ENCODE measurements at places on chromosomes 5 and 9.
A peak's percentile ranks its signal among the peaks of the same experiment; 100 is the strongest.

DNA sequence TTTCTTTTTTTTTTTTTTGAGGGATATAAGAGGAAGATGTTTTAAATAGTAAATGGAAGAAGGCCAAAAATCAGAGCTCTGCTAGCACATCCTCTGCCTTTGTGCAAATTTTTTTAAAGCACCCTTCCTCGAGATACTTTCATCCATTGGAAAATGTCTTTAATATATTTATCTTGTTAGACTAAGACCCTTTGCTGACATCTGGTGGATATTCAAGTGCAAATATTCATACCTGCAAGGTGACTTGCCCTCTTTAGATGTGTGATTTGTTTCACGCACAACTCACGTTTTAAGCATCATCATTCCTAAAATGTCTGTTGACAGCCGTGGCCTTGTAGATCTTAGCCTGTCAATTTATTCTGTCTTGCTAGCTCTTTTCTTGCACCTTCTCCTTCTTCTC lies 258.5 kb downstream of the AGTPBP1 start:
- DNase-seq, result no peak

GRCh38 chr9:23850690-23851629 lies 24.9 kb upstream of the ELAVL2 start:
- DNase-seq, result no peak

DNA sequence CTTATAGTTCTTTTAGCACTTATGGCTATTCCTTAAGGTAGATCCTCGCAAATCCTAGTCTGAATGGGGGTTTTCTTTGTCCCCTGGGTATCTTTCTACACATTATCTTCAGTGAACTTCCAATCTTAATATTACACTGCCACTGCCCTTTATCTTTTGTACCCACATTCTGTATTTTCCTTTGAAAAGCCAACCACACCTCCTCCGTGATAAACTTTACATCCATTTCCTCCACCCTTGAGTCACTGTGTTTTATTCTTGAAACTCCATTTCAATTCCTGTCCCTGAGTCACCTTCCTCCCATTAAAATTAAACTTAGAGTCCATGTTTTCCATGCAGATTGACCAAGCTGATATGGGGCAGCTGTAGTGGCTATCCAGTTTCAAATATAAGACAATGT lies 43.2 kb upstream of the RICTOR start:
- no peak for DNase-seq

- DNase-seq, result no peak
Observed at GRCh38 chr9:111036946-111037345, 1.3 kb downstream of the LPAR1 start.

DNA sequence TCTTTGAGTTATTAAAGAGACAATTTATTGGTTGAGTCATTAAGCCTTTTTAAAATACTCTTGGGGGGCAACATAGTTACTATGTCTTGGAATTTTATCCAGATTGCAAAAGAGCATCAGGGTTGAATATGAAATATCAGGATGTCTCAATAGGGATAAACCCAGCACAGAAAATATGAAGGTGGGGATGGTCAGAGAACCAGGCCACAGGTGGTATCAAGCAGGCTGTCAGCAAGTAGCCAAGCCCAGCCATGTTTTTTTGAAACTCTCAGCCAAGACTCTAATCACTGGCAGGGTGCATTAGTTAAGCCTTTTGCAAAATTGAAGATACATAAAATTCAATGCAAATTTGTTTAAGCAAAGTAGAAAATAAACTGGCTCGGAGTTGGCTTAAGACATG lies 468.9 kb downstream of the DTWD2 start:
- DNase-seq, result no peak

GRCh38 chr9:36855448-36856315 lies 178.4 kb downstream of the PAX5 start:
- DNase-seq, result no peak

- no peak for DNase-seq
Observed at GRCh38 chr9:90074316-90074962, 469.6 kb downstream of the GADD45G start.

- DNase-seq, result no peak
Observed at GRCh38 chr5:666816-667498, 26.2 kb downstream of the TPPP start.

DNA sequence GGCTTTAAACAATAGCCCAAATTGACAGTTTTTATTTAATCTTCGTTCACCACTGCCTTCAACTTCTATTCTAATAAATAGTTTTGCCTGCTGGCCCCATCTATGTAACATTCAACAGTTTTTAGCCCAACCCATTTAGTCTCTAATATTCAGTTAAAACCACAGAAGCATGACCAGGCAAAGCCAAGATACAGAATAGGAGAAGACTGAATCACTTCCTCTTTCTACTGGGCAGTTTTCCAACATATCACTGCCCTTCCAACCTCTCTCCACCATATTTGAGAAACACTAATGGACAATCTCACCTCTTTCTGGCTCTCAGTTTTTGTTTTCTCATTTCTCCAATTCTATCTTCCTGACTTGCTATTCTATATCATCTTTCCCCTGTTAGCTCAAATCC lies 352.9 kb downstream of the DNAH5 start:
- no peak for DNase-seq

DNA sequence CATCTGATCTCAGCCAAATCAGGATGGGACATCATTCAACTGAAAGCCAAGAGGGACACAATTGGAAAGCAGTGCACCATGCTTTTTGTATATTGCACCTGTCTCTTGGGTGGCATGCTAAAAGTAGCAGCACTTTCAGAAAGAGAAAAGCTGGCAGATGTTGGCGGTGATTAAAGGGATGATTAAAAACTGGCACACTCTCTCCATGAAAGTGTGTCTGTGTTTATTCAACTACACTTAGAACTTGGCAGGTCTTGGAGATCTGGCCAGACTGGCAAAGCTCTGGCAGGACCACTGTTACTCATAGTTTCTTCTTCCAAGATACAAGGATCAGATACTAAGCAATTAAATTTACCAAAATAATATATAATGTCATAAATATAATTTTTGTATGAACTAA lies 112.9 kb upstream of the ELAVL2 start:
- DNase-seq, result no peak

GRCh38 chr9:33498387-33498786 lies 24.7 kb upstream of the NOL6 start:
- DNase-seq, result no peak

GRCh38 chr5:174397206-174397605 lies 327.2 kb upstream of the MSX2 start:
- no peak for DNase-seq

GRCh38 chr5:107248066-107248695 lies 422.6 kb downstream of the EFNA5 start:
- peak; percentile 7 for DNase-seq

DNA sequence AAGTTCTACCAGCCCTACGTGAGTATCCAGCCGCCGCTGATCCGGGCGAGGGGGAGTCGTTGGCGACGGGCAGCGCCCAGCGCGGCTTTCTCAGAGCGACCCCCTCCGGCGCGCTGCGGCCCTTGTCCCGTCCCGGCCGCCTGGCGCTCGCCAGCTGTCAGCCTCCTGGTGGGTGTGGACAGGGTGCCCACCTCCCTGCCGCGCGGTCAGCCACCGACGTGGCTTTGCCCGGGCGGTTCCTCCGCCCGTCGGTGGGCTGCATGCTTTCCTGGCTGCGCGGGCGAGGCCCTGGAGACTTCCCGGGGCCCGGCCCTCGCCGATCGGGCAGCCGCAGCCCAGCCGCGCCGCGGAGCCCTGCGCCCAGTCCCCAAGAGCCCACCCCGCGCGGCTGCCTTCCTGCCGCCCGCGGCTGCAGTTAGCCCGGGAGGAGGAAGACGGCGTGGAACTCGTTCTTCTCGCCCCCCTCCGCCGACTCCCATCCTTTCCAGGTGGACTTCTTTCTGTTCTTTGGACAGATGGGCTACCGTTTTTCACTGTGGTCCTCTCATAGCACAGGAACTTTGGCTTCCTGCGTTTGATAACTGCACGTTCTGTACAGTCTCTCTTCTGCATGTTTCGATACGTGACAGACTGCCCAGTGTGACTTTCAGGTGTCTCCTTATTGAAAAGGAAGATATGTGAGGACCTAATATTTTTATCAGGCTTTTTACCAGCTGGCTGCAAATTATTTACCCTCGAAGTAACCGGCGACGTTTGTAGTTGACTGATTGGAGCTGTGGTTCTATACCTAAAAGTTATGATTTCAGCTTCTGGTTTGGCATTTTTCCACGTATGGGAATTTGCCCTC lies 577 bp downstream of the AP3S1 start:
- DNase-seq, result no peak

DNA sequence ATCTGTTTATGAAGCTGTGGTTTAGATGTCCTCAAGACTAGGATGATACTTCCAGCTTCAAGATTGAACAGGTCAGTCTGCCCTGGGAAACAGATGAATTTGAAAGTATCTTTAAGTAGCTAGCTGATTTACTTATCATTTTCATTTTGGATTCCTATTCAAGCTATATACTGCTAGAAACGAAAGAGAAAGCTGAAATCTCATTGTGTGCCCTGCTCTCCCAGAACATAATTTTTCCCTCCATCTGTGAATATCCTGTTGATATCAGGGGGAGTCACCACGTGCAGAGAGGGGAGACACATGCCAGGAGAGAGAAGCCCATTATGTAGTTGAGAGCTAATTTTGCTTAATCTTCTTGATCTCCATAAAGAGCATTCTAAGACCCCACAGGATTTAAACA lies 439.1 kb downstream of the NR2F1-AS1 start:
- no peak for DNase-seq

- DNase-seq, result no peak
Observed at GRCh38 chr9:14221558-14221957, 92.4 kb downstream of the NFIB start.

DNA sequence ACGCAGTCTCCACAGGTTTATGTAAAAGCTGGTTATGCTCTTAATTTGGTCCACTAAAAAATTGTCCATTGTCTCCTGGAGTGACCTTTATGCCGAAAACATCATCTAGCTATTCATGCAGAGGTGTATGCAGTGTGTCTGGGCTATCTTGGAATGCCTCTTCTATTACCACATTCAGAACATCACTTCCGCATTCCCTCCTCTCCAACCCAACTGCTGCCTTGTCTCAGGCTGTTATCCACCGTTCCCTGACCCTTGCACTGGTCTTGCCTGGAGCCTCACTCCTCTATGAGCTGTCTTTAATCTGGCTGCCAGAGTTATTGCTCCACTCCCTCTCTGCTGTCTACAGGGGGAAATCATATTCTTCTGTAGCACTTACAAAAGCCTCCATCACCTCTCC lies 214.1 kb upstream of the ANKRD55 start:
- no peak for DNase-seq

DNA sequence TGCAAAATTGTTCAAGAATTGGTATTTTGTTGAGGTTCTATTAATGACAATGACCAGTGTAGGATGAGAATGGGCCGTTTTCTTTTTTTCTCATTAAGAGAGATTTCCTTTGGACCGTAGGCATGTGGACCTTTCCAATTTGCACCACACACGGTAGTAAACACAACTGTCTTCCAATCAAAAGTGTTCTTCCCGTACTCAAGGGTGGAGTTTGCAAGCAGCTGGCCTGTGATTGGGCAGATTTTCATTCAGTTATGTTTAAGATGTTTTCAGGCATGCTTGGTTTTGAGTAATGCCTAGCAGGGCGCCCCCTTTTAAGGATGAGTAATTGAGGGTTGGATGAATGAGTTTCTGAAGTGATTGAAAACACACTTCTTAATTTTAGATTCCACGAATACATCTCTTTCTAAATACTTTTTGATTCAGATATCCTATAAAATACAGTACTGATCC lies 2.5 kb downstream of the KDM3B start:
- no peak for DNase-seq

- no peak for DNase-seq
Observed at GRCh38 chr9:105132606-105133005, 111.8 kb upstream of the SLC44A1 start.

GRCh38 chr5:174305241-174305681 lies 259.8 kb downstream of the NSG2 start:
- no peak for DNase-seq

DNA sequence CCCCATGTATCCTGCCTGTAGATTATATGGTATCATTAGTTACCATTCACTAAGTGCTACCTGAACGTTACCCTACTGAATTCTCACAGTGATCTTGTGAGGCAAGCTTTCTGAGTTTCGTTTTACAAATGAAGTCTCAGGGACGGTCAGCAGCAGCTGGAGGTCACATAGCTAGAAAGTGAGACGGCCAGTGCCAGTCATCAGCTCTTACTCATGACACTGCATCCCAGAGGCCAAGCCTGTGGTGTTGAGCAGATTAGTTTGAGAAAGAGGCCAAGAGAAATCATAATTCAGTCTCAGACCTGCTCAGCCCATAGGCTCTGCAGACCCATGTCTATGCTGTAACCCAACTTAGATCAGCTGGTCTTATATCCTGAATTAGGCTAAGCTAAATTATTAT lies 95.7 kb upstream of the EGFLAM start:
- no peak for DNase-seq

- DNase-seq, result no peak
Observed at GRCh38 chr5:83895860-83896259, 175.2 kb upstream of the HAPLN1 start.

- no peak for DNase-seq
Observed at GRCh38 chr5:66273121-66273520, 129.0 kb downstream of the SREK1 start.

GRCh38 chr5:172849606-172850453 lies 15.8 kb downstream of the ERGIC1 start:
- DNase-seq, result no peak

DNA sequence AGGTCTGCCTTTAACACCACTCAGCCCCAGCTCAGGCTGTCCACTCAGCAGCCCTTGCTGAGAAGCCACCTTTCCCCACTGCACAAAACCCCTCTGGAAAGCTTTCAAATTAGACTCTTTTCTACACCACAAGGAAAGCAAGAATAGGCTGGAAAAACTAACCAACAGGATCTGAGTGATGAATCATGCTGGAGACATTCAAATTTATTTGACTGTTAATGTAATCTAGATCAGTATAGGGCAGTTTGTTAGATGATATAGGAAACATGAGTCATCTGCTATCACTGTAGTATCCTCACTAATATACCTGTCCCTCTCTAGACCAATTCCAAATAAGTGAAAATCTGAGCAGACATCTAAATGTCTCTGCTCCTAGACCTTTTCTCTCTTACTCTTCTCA lies 127.8 kb upstream of the PAM start:
- DNase-seq, result no peak

- DNase-seq, result no peak
Observed at GRCh38 chr5:132813599-132814502, 749 bp downstream of the SOWAHA start.

- DNase-seq, result no peak
Observed at GRCh38 chr5:7676455-7676854, 174.5 kb downstream of the CFAP90 start.

- no peak for DNase-seq
Observed at GRCh38 chr9:137765536-137765935, 112.0 kb upstream of the CACNA1B start.

GRCh38 chr5:126186210-126186609 lies 237.0 kb upstream of the GRAMD2B start:
- DNase-seq, result no peak

DNA sequence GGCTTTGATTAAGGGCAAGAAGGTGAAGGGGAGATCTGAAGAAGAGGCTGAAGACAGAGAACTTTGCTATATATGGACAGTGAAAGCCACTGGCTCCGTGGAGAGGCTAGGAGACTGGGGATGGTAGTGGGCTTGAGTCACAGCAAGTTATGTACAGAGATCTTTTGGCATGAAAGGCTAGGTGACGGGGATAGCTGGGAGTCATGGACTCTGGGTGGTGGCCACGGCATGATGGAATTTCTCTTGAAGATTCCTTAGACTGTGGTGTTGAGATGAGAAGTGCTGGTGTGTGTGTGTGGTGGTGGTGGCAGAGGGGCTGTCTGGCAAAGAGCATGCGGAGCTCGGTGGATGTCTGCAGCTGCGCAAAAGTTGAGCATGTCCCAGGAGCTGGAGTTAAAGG lies 120.6 kb upstream of the STC2 start:
- DNase-seq, result no peak

- DNase-seq, result no peak
Observed at GRCh38 chr5:168752012-168752411, 172.8 kb upstream of the PANK3 start.

GRCh38 chr9:6078382-6079105 lies 63.1 kb upstream of the RANBP6 start:
- no peak for DNase-seq
